Amygdala (tissue), 56 donors: ENCODE measurements at places on chromosomes 6 and 20.

DNA sequence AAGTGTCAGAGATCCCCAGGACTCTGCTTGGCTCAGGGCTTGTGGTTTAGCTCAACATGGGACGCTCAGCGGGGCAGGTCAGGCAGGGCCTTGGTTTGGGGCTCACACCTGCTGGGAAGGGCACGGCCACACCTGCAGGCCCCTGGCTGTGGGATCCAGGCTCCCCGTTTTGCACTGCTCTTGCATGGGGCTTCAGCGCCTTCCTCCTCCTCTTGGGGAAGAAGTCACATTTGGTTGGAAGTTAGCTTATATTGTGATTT lies 378.3 kb downstream of the CDH4 start:
- DNase-seq, result no peak

GRCh38 chr6:113317891-113318574 lies 539.1 kb upstream of the MARCKS start:
- peak; percentile 20 for DNase-seq

GRCh38 chr20:52668626-52669025 lies 303.5 kb upstream of the TSHZ2 start:
- no peak for DNase-seq

DNA sequence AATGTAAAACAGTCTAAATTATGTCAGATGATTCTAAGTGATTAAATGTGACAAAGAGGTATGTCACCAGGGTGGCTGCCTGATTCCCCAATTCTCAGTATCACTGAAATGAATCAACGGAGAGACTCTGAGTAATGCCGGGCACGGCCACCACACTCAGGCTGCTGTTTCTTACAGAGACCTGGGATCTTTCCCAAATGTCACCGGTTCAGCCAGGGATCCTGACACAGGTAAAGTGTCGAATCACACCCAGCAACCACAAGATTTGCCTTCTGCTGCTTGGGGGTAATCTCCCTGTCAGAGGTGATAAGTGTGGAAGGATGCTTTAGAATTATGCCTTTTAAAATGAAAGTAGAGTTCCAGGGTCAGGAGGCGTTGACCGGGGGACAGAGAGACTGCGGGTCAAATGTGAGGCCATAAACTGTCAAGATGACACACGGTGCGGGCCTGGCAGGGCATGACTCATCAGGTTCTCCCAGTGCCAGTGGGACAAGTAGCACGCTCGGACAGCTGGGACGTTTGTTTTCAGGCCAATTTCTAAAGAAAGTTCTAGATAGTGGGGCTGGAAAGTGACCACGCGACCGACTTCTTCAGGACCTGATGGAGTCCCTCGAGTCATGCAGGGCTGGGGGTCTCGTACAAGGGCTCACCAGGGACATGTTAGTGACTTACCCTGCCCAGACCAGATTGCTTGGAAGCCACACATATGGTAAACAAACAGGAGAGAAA lies 48.9 kb downstream of the PRDM1 start:
- DNase-seq, result no peak

DNA sequence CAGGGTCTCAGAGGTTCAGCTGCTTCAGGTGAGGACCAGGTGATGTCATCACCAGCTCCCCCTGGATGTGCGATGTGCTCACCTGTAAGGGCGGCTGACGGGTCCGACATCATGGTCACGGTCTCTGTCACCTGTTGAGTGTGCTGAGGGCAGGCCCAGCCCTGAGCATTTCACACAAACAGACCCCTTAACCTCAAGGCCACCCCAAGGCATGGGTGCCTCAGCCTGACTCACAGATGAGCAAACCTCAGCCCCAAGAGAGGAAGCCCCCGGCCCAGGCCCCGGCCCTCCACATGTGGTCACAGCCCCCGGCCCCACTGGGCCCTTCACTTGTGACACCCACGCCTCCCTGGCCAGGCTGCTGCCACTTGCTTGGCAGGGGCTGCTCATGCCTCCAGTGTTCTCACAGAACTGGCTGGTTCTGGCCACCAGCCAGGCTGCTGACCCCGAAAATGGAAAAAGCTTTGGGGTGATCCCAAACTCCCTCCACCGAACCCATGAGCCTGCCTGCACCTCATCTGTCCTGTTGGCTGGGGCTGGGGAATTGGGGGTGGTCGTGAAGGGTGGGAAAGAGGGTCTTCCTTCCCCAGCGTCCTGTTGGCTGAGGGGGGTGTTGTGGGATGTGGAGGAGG lies 33.3 kb downstream of the PRR18 start:
- no peak for DNase-seq

- DNase-seq, result no peak
Measured at GRCh38 chr20:13037727-13038126, 29.0 kb downstream of the SPTLC3 start.

- DNase-seq, result no peak
Measured at GRCh38 chr6:101259505-101259904, 134.0 kb upstream of the GRIK2 start.

DNA sequence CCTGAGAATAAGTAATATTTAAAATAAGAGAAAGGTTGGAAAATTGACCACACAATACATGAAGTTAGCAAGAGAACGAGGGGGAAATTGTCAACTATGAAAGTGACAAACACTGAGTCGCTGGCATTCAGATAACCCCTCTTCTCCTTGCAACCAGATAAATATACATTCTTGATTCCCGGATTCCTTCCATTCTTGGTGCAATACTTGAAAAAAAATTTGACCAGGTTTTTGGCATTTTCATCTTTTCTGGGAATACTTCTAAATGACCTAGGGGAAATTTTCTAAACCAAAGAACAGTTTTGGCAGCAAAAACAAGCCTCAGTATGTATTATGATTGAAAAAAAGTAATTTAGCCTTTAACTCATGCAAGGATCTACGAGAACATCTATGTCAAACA lies 164.0 kb downstream of the PDE7B start:
- DNase-seq, result no peak

- no peak for DNase-seq
Measured at GRCh38 chr6:78436335-78436734, 431.0 kb upstream of the IRAK1BP1 start.

- peak; percentile 6 for DNase-seq
Measured at GRCh38 chr6:82040405-82041221, 206.9 kb downstream of the IBTK start.

DNA sequence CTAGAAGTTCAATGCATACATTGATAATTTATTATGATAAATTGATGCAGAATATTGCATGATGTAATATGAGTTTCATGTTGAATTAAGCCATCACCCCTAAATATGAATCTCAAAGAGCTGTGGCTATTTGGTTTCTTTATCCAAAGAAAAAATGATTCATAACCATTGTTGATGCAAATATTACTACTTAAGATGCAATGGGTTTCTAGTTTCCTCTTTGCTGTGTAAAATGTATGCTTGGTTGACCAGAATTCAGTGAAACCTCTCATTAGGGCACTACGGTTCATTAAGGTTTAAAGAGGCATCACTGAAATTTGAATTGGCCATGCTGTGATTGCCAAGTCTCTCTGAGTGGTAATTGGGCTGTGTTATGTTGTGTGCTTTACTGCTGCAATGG lies 492.5 kb upstream of the FLRT3 start:
- no peak for DNase-seq

DNA sequence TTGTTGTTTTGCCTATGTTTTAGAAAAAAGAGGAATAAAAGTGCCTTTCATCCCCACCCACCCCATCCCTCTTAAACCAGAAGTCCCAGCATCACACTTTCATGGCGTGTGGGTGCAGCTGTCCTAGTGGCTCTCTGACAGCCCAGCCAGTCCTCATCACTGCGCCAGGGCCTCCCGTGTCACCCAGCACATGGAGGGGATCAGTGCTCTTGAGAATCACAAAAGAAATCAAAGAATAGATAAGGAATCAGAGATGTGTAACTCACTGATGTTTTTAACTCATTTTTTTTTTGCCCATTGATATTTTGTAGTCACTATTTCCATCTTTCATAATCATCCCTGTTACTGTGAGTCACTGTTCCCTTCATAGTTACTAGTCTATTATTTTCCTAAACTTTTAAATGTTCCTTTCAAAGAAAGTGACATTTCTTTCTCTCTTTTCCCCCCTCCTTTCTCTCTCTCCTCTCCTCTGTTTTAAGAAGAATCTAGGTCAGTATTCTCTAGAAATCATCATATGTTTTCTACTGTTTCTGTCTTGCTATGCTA lies 78.6 kb downstream of the AIG1 start:
- DNase-seq, result no peak

- DNase-seq, result no peak
Measured at GRCh38 chr6:148323344-148323743, 19.3 kb upstream of the SASH1 start.

GRCh38 chr6:28160233-28160632 lies 18.6 kb downstream of the ZKSCAN8 start:
- DNase-seq, result no peak

GRCh38 chr6:20577173-20577688 lies 43.0 kb downstream of the CDKAL1 start:
- DNase-seq, result no peak

- DNase-seq, result no peak
Measured at GRCh38 chr6:3013486-3013885, 13.8 kb downstream of the NQO2 start.

GRCh38 chr6:35139924-35140638 lies 1.1 kb downstream of the TCP11 start:
- peak; percentile 43 for DNase-seq

- no peak for DNase-seq
Measured at GRCh38 chr6:25477006-25477590, 174.9 kb upstream of the SCGN start.

DNA sequence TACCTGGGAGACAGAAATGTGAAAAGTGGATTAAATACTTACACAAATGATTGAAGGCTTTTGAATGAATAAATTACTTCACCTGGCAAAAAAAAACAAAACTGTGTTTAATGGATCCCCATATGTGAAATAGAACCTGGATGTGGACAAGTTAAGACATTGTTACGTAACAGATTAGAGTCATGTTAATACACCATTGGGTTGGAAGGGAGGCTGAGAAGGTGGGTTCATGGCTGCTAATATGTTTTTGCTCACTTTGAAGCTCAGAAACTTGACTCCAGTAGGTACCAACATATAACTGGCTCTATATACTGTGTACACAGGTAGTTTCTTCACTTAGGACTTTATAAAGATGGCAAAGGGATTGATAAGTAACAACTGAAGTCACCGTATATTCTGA lies 21.4 kb upstream of the TENT5A start:
- DNase-seq, result no peak

GRCh38 chr6:163226836-163227485 lies 187.6 kb upstream of the QKI start:
- no peak for DNase-seq

DNA sequence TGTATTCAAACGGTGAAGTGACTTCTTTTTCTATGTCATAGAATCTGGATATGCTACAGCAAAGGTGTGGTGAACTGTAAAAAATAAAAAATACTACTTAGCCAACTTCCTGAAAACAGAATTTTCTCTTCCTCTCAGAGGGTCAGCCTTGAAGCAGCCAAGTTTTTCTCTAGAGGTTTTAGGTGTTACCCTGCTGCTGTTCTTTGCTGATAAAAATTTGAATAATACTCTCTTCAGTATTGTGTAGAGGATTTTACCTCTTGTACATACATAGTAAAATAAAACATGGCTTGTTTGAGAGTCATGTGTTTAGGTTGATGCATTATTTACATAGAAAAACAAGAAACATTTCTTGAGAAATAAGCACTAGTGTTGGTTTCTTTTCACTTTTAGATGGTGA lies 458.4 kb downstream of the TBC1D32 start:
- DNase-seq, result no peak

DNA sequence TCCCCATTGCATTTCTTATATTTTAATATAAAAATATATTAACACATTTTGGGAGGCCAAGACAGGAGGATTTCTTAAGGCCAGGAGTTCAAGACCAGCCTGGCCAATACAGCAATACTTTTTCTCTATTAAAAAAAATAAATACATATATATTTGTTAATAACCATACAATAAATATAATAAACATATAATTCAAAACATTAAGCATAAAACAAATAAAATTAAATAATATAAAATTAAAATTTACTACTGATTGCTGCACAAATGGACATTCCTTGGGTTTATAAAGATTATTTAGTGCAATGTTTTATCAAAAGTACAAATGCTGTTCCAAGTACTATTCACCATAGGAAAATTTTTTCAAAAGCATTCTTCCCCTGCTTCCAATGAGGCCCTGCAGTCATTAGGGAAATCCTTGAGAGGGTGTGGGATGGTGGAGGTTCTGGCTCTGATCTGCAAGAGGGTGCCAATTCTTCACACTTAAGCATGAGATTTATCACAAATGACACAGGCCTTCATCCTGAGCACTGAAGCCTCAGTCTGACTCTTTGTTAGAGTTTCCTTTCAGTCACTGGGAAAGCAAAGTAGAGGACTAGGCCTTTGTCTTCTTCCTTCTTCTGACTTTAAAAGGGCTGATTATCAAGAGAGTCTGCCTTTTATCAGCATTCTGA lies 596.7 kb downstream of the EPM2A start:
- DNase-seq, result no peak

GRCh38 chr6:1473166-1473565 lies 83.8 kb downstream of the FOXF2 start:
- DNase-seq, result no peak

- DNase-seq, result no peak
Measured at GRCh38 chr20:38032585-38033329, 499 bp downstream of the TTI1 start.

- peak; percentile 14 for DNase-seq
Measured at GRCh38 chr20:20463933-20464374, 96.0 kb downstream of the INSM1 start.

DNA sequence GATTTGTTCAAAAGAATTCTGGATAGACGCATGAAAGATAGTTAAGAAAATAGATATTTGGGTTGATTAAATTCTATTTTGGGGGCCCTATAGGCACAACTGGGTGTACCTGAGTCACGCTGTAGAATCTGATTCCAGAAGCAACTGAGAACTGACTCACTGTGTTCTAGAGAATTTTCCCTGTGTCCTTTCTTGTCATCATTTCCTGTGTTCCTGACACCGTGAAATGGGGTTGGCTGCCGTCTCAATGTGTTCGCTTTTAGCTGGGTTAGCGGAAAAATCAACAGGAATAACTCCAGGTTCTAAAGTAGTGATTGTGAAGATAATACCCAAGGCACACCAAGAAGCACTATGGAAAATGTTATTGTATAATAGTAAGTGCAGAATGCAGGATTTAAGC lies 5.0 kb downstream of the GCNT2 start:
- DNase-seq, result no peak

- DNase-seq, result no peak
Measured at GRCh38 chr6:72616406-72617015, 5.4 kb upstream of the KCNQ5 start.

GRCh38 chr6:159527351-159527750 lies 165.7 kb downstream of the SOD2 start:
- no peak for DNase-seq
